ENCODE measurements at places on chromosomes 13 and 19.

GRCh38 chr13:42266473-42266872 lies 5.5 kb upstream of the AKAP11 start:
- DNase-seq = no peak

GRCh38 chr13:60001889-60002288 lies 161.8 kb downstream of the DIAPH3 start:
- no peak for DNase-seq

DNA sequence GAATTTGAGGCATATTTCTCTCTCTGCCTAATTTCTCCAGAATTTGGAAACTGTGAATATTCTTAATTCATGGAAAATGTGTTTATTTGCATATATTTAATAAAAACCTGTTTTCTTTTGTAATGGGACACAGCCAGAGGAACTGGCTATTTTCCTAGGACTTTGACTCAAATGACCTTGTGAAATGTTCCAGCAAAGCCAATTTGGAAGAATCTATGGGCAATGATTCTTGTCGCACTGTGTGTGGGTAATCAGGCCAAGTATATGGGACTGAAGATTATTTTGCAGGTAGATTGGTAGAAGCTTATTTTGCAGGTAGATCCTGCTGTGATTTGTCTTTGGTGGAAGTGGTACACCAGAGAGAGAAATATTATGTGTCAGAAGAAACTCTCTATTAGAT lies 38.8 kb downstream of the SUCLA2 start:
- no peak for DNase-seq

GRCh38 chr13:84296401-84296800 lies 414.1 kb upstream of the SLITRK1 start:
- no peak for DNase-seq

GRCh38 chr19:21233691-21234090 lies 91.9 kb downstream of the ZNF431 start:
- DNase-seq = no peak

GRCh38 chr13:113420833-113421600 lies 32.3 kb downstream of the ADPRHL1 start:
- no peak for DNase-seq

DNA sequence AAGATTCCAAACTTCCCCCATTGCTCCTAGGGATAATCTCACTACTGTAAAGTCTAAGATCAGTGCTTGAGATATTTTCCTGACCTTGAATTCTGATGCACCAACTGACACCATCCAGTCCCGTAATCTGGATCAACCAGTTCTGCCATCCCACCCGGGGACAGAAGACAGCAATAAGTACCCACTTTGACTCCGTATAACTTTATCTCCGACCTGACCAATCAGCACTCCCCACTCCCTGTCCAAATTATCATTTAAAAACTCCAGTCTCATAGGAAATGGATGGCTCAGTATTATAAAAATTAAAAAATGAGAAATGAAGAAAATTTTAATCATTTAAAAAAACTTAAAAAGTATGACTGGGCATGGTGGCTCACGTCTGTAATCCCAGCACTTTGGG lies 61.4 kb upstream of the ABCC4 start:
- no peak for DNase-seq

GRCh38 chr13:100334214-100334613 lies 245.3 kb downstream of the PCCA start:
- no peak for DNase-seq

DNA sequence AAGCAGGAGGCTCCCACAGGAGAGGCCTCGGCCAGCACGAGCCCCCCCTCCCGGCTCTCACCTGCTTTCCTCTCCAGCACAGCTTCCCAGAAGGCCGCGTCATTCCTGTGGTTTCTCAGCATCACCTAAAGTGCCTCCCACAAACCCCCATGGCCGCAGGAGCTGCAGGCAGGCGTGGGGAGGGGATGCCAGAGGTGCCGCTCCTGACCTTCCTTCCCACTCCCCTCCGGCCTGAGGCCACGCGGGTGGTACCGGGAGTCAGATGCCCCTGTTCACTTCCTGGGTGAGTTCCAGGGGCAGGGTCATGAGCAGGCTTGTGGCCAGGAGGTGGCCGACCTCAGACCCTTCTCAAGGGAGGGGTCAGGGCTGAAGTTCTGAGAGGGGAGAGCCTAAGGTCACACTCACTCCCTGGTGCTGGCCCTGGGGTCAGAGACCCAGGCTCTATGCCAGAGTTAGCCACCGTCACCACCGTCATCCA lies 14.4 kb upstream of the NPAS1 start:
- no peak for DNase-seq

GRCh38 chr13:74077375-74077774 lies 56.8 kb downstream of the KLF12 start:
- DNase-seq = no peak

DNA sequence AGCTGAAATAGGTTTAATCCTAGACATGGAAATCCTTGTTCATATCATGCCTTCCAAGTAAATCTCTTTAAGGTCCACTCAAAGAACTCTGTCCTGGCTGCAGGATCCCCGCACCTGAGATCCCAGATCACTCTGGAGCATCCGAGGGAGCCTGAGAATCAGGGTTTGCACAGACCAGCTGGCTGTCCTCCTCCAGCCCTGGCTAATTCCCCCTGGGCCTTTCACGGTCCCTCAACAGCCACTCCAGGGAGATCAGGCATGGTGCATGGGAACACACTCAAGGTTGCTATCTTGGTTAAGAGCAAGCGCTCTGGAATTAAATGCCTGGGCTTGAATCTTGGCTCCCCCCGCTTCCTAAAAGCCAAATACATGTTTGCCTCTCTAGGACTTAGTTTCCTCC lies 130.8 kb downstream of the IRS2 start:
- DNase-seq = no peak

GRCh38 chr13:113842336-113843062 lies 21.4 kb downstream of the GAS6 start:
- no peak for DNase-seq

GRCh38 chr13:76696370-76696769 lies 189.8 kb downstream of the KCTD12 start:
- DNase-seq = no peak

DNA sequence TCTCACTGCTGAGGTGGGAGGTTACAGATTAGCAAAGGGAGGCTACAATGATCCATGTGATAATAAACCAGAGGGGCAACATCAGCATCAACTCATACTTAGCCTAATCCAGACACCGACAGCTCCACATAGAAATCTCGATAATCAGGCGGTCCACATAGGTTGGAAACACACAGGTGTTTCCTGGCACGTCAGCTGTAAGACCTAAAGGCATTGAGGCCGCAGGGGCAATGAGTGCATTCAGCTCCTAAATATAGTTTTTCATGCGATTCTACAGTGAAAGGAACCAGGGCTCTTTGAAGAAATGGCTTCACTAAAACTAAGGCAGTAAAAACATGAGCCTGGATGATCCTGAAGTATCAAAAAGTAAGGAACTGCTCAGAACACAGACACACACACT lies 19.3 kb downstream of the PLPP2 start:
- no peak for DNase-seq

- DNase-seq = no peak
Measured at GRCh38 chr13:61700620-61701019, 285.0 kb upstream of the PCDH20 start.

GRCh38 chr13:23643338-23644125 lies 73.3 kb downstream of the TNFRSF19 start:
- DNase-seq = no peak

- DNase-seq = no peak
Measured at GRCh38 chr19:7505682-7506384, 10.1 kb upstream of the ZNF358 start.

- no peak for DNase-seq
Measured at GRCh38 chr19:56690670-56691069, 19.1 kb upstream of the ZNF835 start.

DNA sequence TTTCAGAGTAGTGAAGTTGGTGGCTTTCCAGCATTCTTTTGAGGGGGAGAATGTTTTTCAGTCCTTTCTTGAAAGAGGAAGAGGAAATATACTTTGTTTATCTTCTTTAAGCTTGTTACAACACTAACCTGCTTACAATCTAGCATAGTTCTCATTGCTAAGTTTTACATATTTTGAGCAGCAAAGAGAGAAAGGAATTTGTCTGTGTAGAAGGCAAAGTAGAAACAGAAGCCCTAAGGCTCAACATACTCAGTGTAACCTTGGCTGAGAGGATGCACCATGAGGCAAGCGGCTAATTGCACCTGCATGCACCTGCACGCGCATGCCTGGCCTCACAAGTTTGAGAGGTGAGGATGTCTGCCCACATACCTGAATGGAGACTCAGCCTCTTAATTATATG lies 2.2 kb downstream of the FRY start:
- DNase-seq = no peak

DNA sequence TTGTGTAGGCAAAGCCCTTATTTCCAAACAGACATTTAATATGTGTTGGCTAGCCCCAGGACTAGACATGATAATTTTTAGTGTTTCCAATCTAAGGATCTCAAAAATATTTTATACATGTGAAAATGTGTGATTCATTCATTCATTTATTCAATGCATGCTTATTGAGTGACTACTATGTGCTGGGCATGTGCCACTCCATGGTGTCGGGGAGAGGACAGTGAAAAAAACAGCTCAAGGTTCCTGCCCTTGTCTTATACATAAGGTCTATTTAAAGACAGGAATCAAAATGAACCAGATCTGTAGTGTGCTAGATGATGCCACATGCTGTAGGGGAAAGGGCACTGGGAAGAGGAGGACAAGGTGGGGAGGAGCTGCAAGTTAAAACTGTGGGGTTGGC lies 36.5 kb downstream of the GJA3 start:
- DNase-seq = no peak

DNA sequence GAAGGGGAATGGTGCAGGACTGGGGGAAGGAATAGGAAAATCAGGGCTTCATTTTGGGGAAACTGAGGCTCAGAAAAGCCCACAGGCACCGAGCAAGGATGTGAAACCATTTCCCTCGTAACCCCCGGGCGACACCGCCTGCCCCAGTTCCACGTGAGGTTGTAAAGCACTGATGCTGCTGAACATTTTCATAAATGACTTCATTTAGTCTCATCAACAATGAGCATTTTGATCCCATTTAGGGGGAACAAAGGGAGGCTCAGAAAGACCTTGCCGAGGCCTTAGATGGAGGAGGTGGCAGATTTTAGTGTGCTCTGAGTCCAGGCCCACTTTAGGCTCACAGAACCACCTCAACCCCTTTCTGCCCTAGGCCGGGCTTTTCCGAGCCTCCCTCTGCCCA lies 20.5 kb upstream of the FBXO27 start:
- DNase-seq = no peak

- DNase-seq = no peak
Measured at GRCh38 chr13:106513025-106513983, 22.2 kb downstream of the EFNB2 start.

- DNase-seq = no peak
Measured at GRCh38 chr13:101210774-101211173, 205.5 kb downstream of the NALCN start.

GRCh38 chr13:73521290-73521624 lies 462.5 kb downstream of the KLF5 start:
- no peak for DNase-seq

DNA sequence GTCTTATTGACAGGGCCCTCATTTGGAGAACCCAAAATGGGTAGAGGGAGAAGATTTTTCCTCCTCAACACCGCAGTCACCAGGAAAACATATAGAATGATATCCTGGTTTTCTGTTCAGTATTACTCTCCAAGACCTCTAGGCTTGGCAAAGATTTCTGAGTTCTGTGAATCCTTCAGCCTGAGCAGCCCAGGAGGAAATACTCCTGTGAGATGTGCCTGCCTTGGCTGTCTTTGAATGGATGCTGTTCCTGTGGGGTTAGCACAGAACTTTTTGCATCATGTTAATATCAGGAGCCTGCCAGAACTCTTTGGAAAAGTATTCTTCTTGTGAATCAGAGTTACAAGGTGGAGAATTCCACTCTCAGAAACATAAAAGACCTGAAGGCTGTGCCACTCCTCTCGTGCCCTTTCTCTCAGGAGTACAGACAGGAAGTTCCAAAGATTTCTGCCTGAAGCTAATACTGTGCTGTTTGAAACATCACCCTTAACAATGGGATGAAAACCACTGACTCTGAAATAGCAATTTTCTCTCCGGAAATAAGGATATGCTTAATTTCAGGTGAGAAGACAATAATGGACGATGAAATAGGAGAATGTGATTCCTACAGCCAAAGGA lies 520.1 kb upstream of the NBEA start:
- DNase-seq = no peak

DNA sequence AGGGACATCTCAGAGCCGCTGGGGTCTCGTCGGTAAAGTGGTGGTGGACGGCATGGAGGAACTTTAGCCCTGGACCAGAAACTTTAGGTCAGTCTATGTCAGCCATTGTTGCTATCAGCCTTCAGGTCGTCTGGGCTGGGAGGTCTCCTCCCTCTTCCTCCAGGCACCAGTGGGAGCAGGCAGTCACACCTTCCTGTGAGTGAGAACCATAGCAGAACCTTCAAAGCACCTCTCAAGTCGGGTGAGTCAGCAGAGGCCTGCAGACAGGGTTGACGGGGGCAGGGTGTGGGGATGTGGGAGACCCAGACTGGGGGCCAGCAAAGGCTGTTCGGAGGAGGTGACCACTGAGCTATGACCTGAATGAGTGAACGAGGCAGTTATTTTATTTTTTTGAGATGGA lies 15.4 kb upstream of the SBNO2 start:
- DNase-seq = no peak

DNA sequence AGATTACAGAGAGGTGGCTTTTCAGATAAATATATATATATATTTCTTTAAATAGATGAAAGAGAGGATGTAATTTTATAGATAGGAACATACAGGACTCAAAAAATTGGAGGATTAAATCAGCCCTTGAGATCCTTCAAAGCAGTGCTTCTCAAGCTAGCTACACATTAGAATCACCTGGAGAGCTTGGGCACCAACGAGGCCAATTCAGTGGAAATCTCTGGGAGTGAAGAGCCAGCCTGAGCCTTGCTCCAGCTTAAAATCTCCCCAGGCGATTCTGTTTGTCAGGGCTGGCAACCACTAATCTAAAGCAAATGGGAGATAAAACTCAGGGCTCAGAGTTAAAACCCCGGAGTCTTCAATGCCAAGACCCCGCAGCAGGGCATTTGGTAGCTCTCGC lies 15.0 kb upstream of the CLN5 start:
- no peak for DNase-seq

- DNase-seq = no peak
Measured at GRCh38 chr13:42532561-42533335, 41.2 kb upstream of the TNFSF11 start.

GRCh38 chr19:35228177-35228930 lies at the start of gene FAM187B:
FAM187B (minus strand) TSS chr19:35228739; CDS start chr19:35228680, 59 bp downstream.
- peak; percentile 72 for DNase-seq

DNA sequence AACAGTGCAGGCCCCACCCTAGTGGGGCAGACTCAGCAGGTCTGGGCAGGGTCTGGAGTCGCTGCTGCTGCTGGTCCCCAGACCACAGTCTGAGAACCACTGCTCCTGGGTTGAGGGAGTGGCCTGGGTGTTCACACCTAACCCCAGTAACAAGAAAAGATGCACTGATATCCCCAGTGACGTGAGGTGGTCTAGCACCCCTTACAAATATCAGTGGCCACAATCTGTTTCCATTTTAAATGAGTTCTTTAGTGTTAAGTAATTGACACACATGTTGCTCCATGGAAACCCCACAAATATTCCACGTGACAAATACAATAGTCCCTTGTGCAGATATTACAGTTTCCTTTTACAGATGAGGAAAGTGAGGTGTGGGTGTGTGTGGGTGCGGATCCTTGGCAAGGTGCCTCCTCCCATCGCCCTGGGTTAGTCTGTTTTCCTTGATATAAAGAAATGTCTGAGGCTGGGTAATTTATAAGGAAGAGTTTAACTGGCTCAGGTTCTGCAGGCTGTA lies 96.3 kb upstream of the GPR183 start:
- DNase-seq = no peak

Data from vagina (tissue), 2 donors.